Dorsolateral prefrontal cortex (tissue), 122 donors: ENCODE measurements at places on chromosomes 2 and 18.

DNA sequence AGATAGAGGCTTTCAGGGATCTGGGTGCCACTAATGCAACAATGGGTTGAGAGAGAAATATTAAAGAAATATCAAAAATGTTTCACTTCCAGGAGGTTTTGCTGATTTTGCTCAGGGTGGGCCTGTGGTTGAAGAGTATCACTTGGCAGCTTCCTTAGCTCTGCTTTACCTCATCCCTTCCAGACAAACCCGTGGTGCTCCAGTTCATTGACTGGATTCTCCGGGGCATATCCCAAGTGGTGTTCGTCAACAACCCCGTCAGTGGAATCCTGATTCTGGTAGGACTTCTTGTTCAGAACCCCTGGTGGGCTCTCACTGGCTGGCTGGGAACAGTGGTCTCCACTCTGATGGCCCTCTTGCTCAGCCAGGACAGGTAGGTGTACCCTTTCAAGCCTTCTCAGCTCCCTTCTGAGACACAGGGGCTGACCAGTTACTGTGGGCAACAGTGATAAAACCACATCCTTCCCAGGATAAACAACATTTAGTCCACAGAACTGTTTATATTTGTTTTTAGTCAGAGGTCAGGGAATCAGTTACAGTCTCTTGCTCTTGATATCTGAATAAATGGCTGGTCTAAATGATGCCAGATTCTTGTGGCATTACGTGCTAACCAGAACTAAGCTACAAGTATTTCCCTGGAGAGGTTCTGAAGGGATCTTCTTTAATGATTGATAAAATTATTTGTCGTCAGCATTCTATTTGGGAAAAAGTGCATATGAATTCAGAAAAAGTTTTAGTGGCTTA lies 7.0 kb downstream of the SLC14A1 start:
- no peak for DNase-seq

GRCh38 chr18:48656582-48656981 lies 117.8 kb downstream of the CTIF start:
- DNase-seq = no peak

DNA sequence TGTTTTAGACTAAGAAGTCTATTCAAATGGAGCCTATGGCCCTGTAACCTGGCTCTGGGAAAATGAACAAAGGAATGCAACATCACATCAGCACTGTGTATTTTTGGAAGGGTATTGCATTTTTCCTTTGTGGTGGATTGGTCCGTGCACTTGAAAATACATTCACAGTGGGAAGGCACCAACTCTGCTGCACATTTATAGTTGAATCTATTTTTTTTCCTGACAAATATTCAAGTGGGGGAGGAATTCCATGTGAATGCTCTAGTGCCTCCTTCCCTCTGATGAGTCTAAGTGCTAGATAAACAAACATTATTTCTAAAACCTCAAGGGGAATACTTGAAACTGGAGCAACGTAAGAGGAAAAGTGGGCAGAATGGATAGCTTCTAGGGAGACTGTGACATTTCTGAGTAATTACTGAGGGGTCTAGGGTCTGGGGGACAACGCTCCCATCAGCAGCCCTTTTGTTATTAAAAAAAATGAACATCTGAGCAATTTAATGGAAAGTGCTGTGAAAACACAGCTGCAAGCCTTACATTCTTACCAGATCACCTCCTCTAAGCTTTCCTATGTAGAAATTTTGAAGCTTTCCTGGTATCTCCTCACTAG lies 208.2 kb downstream of the SLC8A1 start:
- no peak for DNase-seq

- no peak for DNase-seq
Observed at GRCh38 chr2:95390881-95391321, 11.6 kb upstream of the FAHD2A start.

GRCh38 chr18:13577091-13577697 lies 149.2 kb downstream of the FAM210A start:
- DNase-seq = no peak

DNA sequence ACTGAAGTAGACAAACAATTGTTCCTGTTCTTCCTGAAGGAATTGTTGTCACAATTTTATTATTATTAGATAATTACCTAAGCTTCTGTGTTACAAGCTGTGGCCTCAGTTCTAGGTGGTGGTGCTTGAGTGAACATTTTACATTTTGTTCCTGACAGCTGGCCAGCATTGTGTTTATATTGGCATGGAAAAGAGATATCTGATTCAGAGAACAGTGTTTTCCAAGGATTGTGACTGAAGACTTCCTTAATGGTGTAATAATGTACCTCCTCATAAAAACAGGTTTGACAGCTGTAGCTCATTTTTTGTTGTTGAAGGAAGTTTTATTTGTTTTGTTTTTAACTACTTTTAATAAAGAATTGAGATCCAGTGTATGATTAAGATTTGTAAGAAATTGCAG lies 95.2 kb downstream of the EPB41L5 start:
- no peak for DNase-seq

- no peak for DNase-seq
Observed at GRCh38 chr18:67776929-67777328, 260.4 kb upstream of the DSEL start.

- DNase-seq = no peak
Observed at GRCh38 chr2:76288146-76288545, 577.4 kb upstream of the GCFC2 start.
